ENCODE measurements at places on chromosomes 3 and 15.

DNA sequence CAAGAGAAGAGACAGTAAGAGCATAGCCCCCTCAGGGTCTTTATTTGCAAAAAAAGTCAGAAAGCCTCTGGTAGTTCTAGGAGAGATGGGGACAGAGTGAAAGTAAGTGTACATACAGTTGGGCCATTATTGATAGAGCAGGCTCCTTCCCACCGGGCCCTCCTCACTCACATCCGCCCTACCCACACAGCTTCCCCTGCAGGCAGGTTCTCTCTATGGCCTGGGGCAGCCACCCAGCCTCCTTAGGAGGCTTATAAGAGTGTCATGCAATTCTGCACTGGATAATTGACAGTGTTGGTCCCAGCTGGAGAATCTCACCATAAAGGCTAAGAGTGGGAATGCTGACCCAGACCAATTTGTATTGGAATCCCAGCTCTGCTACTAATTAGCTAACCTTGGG is 49.5 kb downstream of the SLC30A4 start:
- no peak for DNase-seq

DNA sequence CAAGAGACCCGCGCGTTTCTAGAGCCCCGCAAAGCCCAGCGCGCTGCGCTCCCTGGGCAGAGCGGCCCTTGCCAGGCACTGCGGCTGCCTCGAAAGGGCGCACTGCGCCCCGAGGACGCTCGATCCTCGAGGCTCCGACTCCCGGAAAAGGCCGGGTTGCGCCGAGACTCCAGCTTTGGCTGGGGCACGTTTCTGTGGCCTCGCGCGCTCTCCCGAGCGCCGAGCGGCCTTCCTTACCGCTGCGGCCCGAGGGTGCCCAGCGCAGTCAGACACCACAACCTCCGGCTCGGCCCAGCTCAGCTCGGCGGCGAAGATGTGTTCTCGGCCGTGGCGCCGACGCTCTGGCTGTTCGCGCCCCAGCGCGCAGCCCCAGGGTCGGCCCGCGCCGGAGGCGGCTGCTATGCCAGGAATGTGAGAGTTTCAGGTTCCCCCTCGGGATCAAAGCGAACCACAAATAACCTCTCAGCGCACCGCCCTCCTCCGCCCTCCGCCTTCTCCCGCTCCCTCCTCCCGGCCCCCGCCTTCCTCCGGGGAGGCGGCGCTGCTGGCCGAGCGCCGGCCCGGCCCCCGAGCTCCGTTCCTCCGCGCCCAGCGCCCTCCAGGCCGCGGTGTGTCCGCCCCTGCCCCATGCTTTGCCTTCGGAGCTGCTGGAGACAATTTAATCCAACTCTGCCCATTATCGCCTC is at the start of gene AMOTL2:
Gene AMOTL2 (minus strand): TSS at position 343 of the 686 bp plus-strand sequence. CDS start 3,014 bp downstream, outside the sequence.
- DNase-seq, result peak; percentile 87

GRCh38 chr3:178982137-178982536 is 89.5 kb downstream of the ZMAT3 start:
- DNase-seq, result no peak

GRCh38 chr3:112980080-112980479 is 5.2 kb upstream of the CD200R1 start:
- no peak for DNase-seq

DNA sequence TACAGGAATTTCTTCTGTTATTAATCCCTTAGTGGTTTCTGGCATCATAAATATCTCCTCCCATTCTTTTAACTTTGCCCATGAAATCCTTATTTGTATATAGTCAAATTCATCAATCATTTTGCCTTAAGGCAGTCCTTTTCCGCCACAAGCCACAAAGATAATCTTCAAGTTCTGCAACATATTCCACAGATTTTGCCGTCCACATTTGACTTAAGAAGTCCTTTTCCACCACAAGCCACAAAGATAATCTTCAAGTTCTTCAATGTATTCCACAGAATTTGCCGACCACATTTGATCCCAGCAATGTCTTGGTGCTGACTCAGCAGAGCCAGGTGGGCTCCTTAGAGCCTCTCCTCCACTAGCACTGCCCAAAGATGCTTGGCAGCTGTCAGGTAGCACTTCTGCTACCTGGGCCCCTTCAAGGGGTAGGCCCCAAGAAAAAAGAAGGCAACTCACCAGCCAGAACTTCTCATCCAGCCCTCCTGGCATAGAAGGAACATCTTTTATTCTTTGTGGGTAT is 35.0 kb downstream of the SEC22C start:
- no peak for DNase-seq

GRCh38 chr15:83365370-83365938 is 81.0 kb upstream of the BNC1 start:
- DNase-seq, result peak; percentile 16

DNA sequence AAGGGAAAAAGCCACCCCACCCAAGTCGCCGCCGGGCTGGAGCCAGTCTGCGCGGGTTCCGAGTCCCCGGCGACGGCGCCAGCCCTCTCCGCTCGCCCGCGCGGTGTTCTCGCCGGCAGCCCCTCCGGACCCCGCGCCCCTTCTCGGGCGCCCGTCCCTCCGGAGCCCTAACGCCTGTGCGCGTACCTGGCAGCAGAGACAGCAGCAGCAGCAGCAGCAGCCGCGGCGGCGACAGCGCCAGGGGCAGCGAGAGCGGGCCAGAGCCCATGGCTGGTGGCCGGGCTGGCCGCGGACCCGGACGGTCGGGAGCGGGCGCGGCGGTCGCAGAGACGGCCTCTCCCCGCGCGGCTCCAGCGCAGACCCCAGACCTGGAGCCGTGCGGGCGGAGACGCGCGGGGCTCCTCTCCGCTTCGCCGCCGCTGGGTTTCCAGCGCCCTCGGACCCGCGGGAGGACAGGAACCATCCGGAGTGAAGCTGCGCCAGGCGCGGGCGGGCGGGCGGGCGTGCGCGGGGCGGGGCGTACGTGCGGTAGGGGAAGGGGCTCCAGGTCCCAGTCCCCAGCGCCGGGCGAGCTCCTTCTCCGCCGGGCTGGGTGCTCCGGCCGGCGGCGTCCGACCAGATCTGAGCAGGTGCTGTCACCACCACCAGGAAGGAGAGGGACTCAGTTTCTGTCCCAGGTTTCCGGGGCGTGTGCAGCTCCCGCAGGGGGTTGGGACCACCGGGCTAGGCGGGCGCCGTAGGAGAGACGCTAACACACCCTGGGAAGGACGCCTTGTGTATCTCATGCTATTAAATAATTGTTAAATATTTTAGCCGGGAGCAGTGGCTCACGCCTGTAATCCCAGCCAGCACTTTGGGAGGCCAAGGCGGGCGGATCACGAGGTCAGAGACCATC is at the start of gene CHRNA3:
Gene CHRNA3 (minus strand): TSS at position 470 of the 895 bp plus-strand sequence. CDS start 202 bp downstream, at position 268.
- no peak for DNase-seq

GRCh38 chr3:126522363-126522788 is 1.6 kb upstream of the CHST13 start:
- DNase-seq, result peak; percentile 28

- DNase-seq, result no peak
Measured at GRCh38 chr3:44874308-44874707, at the start of gene TGM4. TSS of gene TGM4 (plus strand) at chr3:44874608. CDS start at chr3:44874679, 71 bp downstream.

GRCh38 chr15:42077689-42078088 is 16.7 kb downstream of the PLA2G4D start:
- DNase-seq, result no peak
